RWPE2 (cell line): ENCODE measurements at places on chromosomes 16 and 17.

- no peak for DNase-seq
These were observed 29.1 kb downstream of the DUSP14 start for GRCh38 chr17:37518826-37519225.

GRCh38 chr16:79971237-79971572, 370.7 kb upstream of the MAF start:
- no peak for DNase-seq

DNA sequence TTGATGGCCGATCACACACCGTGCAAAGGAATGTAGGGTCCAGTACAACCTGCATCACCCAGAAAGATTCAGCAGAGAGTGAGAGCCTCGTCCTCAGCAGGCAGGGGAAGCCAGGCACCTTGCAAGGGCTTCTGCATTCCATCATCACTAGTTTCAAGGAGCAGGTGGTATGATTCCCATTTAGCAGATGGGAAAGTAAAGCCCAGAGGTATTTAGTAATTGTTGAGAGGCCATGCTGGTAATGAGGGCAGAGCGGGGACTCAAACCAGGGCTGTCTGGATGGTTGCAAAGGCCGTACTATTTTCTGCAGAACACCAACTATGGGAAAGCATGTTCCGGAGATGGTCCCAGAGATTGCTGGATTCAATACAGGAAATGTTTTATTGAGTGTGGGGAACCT, 65.8 kb upstream of the MRTFB start:
- DNase-seq, result no peak

DNA sequence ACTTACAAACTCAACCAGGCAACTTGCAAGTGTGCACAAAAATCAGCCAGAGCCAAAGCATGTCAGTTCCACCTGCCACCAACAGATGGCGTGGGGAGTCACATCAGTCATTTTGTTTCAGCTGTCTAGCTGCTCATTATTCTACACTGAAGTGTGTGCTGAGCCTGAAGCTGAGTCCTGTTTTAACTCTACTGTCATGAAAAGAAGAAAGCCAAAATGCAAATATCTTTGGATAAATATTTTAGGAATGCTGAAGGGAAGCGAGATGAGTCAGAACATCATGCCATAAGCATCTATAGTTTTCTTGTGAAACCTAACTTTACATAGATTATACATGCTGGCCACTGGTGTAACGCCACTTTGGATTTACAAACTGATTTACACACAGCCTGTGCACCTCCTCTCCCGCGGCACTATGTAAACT, 172.6 kb downstream of the CDK5R1 start:
- DNase-seq, result no peak

- DNase-seq, result no peak
These were observed 60.7 kb downstream of the IRF8 start for GRCh38 chr16:85959686-85960085.

DNA sequence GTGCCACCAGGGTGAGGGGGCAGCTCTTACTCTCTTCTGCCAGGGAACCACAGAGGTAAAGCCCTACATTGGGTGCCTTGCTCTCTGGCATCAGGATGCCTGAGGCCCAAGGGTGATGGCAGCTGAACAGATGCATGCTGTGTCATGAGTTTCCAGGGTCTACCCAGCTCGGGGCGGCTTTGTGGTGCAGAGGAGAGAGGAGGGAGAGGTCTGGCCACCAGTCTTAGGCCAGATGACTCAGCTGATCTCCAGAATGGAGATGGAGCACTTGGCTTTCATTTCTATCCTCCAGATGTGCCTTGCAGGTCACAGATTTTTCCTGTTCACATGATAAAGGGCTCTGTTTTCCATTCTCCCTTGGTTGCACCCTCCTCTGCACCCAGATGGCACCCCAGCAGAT, 23.6 kb upstream of the USP22 start:
- DNase-seq, result no peak

- DNase-seq, result no peak
These were observed 27.1 kb downstream of the PELP1 start for GRCh38 chr17:4676791-4677190.

- DNase-seq, result no peak
These were observed 74.3 kb downstream of the LMF1 start for GRCh38 chr16:896261-897199.

- no peak for DNase-seq
These were observed 195.5 kb downstream of the TOX3 start for GRCh38 chr16:52351451-52351850.

- no peak for DNase-seq
These were observed 770 bp downstream of the CCNF start for GRCh38 chr16:2429771-2430663.

DNA sequence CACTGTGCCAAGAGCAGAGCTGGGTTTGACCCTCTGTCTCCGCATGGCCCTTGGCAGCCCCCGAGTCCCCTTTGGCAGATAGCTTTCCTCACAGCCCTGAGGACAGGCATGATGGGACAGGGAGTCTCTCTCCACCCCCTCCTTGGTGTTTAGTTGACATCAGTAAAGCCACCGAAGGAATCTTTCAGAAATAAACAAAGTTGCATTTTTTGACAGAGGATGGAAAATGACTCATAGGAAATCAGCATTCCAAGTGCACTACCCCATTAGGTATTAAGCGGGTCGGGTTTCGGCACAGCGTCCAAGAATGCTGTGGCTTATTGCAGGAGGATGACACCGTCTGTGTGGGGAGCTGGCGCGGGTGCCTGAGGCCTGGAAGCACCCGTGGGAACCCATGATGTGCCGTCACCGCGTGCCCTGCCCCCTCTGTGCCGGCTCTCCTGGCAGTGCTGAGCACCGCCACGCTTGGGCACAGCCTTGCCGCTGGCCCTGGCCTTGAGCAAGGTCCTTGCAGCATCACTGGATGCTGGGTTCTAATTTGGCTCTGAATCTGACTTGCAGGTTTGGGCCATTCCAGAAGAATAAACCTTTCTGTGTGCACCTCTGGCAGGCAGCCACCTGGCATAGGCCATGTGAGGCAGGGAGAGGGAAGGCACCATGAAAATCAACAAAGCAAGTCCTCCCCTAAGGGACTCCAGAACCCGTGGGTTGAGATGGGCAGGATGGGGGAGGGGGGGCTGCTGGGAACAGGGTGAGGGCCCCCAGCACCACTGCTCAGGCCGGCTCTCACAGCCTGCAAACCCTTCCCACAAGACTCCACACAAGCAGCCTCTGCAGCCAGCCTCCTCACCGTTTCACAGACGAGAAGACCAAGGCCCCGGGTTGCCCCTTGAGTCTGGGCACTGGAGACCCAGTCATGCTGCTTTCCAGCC, 50.5 kb upstream of the ZNF469 start:
- DNase-seq, result peak; percentile 97

DNA sequence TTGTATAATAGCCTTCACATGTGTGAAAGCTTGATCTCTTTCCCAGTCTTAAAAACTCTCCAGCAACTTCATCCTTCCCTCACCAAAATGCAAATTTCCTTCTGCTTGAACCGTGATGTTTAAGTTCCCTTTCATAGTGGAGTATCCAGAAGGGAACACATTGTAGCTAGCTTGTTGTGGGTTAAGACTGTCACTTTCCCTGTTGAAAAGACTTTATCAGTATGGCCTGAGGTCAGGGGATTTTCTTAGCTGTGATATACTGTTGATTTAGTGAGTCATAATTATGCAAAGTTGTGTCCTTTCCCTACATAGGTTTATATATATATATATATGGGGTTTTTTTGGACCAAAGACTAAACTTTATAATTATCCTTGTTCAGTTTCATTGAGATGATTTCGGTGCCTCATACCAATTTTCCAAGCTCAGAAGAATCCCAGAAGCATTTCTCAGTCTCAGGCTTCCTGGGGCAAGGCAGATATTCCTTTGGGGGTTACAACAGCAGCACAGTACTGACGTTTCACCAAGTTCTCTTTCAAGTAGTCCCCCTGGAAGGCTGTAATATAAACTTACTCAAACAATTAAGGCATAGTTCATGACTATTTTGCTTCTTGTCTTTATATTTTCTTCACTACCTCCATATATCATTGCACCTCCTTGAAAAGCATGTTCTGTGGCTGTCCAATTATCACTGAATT, 35.7 kb downstream of the ESRP2 start:
- DNase-seq, result no peak

DNA sequence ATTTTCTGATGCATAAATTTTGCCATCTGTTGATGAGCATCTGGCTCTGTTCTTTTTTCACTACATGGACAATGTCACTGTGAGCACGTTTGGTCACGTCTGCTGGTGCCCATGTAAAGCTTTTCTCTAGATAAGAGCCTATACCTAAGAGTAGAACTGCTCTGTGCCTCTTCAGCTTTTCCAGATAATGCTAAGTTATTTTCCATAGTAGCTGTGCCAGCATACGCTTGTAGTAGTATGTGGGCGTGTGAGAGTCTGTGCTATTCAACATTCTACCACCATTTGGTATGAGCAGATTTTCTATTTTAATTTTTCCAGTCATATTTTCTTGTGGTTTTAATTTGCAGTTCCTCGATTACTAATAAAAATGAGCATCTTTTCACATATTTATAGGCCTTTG, 33.2 kb downstream of the VPS35L start:
- no peak for DNase-seq

- no peak for DNase-seq
These were observed 140.3 kb upstream of the TBX2 start for GRCh38 chr17:61259360-61259759.

- no peak for DNase-seq
These were observed 465.7 kb downstream of the HAPSTR1 start for GRCh38 chr16:9556949-9557665.
